Esophagus mucosa (tissue), 1 donor: ENCODE measurements at places on chromosomes 1 and 21. TPM values are rescaled to one million over a fixed set of nuclear protein-coding genes. Genes with fewer than 3 reads are reported as not detected.

GRCh38 chr21:26007951-26008498 is 162.5 kb downstream of the APP start:
- no peak for ATAC-seq

DNA sequence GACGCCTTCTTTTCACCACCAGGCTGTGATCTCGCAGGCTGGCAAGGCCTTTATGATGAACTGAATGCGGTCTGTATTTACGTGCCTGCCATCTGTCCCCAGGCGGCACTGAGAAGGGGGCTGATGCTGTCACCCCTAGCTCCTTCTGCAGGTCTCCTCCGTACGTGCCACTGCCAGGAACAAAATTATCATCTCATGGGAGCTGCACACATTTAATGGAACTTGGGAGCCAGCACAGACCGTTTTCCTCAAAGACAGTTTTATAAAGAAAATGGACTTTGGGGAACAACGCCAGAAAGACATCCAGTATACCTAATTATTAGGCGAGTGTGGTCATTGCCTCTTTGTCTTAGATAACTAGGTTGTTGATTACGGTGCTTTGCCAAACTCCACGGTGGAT is 434.5 kb downstream of the KIF26B start:
- no peak for ATAC-seq

GRCh38 chr1:95497566-95497965 is 263.6 kb downstream of the RWDD3 start:
- ATAC-seq = no peak

GRCh38 chr1:66275083-66275482 is 258.9 kb upstream of the SGIP1 start:
- ATAC-seq = no peak

- no peak for ATAC-seq
Measured at GRCh38 chr1:239717097-239717917, 330.9 kb downstream of the CHRM3 start.

GRCh38 chr1:231515748-231516147 is 12.7 kb upstream of the TSNAX start:
- ATAC-seq = no peak

DNA sequence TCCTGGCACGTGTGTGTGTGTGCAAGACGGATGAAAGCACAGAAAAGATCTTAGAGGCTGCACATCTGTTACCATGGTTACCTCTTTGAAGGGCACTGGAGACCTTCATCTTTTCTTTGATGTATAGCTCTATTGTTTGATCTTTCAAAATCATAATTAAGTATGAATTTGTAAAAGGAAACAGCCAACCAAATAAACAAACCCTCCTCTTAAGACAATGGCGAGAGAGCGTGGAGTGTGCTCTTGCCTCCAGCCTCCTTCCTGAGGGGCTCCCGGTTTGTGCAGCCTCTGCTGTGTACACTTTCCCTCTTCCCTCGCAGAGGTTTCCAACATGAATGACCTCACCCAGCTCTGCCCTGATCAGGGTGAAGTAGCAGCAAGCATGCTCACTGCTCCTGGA is 27.9 kb downstream of the CACNA1S start:
- ATAC-seq = no peak

DNA sequence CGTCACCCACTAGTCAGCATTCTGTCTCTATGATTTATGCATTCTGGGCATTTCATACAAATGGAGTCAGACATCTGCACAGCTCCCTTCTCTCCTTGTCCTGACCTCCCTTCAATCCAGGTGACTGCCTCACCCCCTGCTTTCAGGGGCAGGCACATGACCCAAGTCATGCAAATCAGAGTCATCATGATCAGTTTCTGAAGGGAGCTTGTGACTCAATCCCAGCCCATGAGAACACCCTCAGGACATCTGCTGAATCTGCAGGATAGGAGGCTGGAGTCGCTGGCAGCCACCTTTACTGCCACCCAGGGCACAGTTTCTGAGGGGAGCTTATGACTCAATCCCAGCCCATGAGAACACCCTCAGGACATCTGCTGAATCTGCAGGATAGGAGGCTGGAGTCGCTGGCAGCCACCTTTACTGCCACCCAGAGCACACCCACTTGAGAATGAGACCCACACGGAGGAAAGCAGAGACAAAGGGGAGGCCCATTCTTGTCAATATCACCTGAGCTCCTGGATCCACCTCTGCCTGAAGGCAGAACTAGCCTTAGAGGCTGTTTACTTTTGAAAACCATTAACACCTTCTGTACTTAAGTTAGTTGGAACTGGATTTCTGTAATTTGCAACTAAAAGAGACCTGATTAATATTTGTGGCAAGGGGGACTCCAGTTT is 62.3 kb upstream of the SLC25A33 start:
- peak; percentile 78 for ATAC-seq

GRCh38 chr1:208010487-208011071 is 99.7 kb upstream of the CD34 start:
- ATAC-seq = no peak

DNA sequence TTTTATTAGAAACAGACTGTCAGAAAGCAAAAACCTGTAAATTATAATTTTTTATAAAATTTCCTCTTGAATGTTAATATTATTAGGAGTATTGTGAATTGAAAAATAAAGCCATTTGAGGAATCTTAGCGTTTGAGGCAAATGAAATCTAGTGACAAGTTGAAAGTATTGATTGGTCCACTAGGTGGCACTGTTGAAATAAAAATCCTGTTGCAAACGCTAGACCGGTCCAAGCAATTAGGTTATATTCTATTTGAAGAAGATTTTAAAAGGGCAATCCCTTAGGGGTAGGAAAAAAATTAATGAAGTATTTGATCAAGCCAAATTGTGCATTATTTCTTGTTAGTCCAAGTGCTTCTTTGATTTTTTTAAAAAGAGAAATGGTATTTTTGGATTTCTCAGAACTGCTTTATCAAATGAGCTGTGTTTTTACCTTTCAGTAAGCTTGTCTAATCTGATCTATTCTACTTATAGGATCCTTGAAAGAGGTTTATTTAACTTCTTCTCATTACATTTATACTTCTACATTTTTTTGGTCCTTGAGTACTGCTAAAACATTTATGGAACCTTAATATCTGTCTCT is 57.7 kb downstream of the ATG4C start:
- ATAC-seq = no peak

DNA sequence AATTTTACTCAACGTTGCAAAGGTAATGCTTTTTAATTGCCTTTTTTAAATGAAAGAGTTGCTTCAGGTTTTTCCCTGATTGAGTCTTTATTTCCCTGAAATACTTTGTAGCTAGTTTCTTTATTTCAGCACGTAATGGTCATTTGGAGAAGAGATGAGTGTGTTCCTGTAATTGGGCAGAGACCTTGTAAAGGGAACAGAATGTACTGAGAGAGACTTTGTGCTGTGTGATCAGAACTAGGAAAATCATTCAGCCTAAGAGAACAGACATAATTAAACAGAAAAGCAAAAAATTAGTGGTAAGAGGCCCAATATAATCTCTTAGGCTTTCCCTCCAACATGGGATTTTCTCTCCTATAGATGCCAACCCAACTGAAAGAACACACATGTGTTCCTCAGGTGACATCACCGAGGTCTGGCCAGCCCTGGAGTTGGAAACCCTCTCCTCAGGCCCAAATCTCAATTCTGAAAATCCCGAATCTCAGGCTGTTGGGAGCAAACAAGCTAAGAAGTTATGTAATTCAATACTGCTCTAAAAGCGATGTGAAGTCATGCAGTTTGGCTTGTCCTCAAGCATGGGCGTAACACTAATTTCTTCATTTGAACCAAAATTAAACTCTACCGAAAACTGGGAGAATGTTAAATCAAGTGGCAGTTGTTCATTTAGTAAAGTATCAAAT is 102.0 kb downstream of the TGFB2 start:
- ATAC-seq = no peak

DNA sequence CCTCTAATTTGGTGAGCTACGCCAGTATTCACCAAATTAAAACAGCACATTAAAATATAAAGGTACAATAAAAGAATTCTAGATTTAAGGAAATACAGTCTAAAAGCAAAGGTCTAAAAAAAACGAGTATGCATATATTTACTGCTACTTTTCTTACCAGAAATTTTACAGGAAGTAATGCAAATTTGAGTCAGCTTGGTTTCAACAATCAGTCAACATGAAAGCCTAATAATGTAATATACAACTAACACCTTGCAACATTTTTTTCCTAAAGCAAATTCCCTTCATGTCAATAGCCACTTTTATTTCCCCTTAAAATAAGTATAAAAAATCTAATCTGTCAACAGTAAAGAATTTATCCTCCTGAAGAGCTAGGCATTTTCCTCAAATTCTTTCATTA is 11.9 kb downstream of the PTP4A2 start:
- no peak for ATAC-seq

DNA sequence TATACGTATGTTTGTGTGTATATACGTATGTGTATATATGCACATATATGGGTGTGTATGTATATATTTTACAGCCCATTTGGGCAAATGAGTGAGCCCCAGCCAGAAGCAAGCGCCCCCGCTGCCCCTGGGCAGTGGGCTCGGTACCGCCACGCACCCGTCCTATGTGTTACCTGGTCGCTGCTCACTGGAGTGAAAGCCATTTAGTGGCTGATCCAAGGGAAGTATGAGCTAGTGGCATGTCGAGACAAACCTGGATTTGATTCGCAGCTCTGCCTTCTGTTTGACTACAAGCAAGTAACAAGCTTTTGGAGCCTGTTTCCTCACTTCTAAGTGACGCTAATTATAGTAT is 35.8 kb upstream of the JAK1 start:
- no peak for ATAC-seq

DNA sequence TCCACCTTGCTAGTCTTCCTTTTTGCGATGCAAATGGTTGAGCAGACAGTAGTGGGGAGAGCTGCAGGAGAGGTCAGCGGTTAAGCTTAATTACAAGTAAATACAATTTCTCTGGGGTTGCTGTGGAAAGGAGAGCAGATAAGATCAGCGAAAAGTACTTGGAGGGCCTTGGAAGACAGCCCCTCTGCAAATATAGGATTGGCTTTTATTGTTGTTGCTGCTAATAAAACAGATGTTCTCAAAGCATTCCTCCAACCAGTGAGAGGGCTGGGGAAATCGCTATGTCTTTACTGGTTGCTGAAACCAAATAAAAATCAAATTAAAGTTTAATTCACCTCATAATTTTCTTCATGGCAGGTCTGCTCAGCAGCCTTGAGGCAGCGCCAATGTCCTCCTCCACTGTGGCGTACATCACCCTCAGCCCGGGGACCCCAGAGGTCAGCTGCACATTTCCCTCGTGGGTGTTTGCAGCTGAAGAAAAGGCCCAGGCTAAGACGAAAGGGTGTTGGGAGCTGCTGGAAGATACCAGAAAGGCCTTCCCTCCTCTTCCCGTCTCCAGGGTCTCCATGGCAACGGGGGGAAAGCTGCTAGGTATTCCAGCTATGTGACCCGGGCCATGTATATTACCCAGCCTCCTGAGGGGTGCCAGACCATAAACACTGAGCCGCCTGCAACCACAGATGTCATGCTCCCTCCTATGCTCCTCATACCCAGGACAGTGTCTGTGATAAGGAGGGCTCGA is 54.6 kb upstream of the POU2F1 start:
- ATAC-seq = no peak

- ATAC-seq = no peak
Measured at GRCh38 chr1:204390751-204391466, 20.7 kb downstream of the PPP1R15B start.

- ATAC-seq = no peak
Measured at GRCh38 chr1:229043115-229043514, 227.8 kb upstream of the RAB4A start.

DNA sequence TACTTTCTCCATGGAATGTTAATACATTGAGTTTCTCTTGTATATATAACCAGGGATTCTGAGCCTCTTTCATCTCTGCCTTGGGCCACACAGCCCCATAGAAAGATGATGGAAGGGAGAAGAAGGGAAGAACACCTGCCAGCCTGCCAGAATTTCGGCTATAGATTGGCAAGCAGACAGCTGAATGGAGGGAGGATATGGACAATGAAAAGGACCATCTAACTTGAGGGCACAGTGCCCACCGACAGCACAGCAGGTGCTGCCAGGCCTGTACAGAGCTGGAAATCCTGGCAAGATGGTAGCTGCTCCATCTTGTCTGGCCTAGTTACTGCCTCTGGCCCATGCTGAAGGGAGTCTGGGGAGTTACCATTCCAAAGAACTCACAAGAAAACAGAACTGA is 244.3 kb downstream of the FGGY start:
- no peak for ATAC-seq

DNA sequence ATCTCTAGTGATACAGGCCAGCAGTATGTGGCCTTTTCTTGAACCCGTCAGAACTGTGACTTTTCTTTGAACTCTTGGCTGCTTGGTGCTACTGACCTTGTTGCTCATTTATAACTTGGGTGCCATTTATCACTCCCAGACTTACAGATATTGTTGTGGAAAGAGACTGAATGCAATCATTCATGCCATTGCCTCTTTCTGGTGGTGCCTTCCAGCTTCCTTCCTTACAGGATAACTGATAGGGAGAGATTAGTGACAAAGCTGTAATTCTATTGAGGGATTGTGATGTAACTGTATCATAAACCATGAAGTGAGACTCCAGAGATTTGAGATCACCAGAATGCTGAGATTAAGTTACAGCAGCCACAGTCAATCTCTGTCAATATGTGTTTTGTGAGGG is 256.5 kb downstream of the USP25 start:
- no peak for ATAC-seq

GRCh38 chr1:223460566-223461189 is 67.5 kb downstream of the CCDC185 start:
- no peak for ATAC-seq

GRCh38 chr21:41377715-41378114 is 15.9 kb downstream of the MX2 start:
- ATAC-seq = peak; percentile 32

DNA sequence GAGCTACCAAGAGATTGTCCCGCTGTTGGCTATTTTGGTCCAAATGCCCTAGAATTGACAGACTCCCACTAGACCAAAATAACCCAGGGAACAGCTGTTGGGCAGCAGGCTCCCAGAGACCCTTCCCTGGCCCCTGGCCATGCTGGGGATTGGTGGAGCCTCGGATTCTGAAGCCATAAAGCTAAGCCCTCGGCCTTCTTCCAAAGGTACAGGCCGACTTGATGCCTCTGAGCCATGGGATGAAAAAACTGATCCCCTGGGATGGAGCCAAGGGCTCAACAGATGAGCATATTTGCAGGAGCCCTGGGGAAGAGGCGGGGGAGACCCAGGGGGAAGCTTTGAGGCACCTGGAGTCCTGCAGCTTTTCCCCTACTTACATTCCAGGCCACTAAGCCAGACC is 1.0 kb upstream of the LRRC38 start:
- no peak for ATAC-seq

DNA sequence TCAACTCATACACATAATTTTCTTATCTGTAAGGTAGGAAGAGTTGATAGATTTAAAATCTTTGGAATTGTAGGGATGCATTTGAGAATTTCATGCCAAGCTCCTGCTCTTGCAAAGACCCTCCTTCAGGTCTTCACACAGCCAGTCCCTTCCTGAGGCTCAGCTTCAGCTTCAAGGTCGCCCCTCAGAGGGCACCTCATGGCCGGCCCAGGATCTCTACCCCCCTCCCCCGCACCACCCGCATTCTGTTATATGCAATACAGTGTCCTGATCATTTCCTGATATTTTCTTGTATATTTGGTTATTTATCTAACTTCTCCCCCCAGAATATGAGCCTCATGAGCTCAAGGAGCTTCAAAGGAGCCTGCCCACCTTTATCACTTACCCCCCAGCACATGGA is 47.0 kb upstream of the BACE2 start:
- ATAC-seq = no peak

SMIM1 gene
- total RNA-seq = 1.5 TPM

AMPD1 gene
- not detected for total RNA-seq

CCDC181 gene
- total RNA-seq = not detected

UBASH3A gene
- total RNA-seq = 0.24 TPM

HDGF gene
- total RNA-seq = 205 TPM

LAMC1 gene
- total RNA-seq = 26.9 TPM

RAB3B gene
- total RNA-seq = 0.04 TPM
